Activated naive CD4-positive, alpha-beta T cell (primary cell): ENCODE measurements at places on chromosomes 3 and 15.
A peak's percentile ranks its signal among the peaks of the same experiment; 100 is the strongest.

DNA sequence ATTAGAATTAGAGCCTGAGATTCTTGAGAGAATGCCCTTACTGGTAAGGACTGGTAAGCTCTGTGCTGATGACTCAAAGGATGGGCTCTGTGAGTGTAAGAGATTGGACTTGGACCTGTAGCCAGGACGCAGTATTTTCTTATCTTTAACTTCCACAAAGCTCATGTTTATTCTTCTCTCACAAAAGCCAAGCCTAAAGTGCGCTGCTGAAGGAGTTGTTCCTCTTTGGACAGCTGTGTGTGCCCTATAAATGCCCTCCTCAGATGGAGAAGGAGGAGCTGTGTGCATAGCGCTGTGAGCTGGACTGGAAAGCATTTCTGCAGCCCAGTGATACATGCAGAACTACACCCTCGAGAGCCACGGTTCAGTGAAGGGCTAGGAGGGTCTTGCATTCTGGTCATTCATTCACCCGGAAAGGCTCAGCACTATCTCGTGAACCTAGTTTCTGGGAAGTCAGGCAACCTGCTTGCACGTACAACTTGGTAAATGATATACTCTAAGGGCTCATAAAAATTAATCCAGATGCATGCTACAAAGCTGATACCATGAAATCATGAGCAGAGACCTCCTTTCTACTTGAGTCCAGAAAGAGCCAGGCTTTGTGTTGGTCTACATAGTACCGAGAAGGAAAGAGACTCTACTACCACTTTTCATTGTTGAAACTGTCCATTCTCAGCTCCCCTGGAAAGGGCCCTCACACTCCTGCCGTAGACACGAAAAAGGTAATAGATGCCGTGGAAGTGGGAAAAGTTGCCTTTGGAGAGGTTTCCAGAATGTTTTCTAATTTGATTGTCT, 103.0 kb upstream of the TBL1XR1 start:
- no peak for DNase-seq

DNA sequence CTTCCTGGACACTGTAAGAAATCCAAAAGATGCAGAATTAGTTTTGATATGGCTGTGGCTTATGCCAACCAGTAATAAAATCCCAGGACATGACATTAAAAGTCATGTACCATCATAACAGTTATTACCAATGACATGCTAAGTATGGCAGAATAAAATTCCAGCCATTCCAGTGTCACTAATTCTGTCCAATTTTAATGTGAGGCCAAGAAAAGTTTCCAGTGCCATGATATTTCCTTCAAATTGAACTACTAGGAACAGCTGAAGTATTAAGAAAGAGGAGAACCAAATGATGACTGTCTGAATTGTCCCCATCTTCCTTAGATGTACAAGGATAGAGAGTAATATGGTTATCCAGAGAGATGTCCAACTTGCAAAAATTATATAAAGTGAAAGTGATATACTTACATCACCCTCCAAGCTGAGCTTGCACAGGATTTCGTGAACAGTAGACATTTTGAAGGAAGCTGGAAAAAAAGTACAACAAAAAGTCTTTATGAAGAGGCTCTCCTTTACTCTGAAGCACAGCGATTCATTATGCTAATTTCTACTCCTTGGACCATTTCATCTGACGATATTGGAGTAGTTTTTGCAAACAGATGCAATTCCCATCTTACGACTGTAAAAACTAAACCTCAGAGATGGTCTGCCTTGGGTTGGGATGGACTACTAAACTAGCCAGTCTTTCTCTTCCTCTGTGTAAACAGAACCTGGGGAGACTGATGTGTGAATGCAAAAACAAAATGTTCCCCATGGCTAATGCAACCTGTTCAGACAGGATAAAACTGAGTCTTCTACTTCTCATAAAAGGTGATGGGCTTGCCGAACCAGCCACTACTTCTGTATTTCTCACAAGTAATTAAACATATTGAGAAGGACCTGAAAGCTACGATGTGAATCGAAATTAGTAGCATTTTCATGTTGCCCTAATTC, 11.9 kb downstream of the ANXA2 start:
- DNase-seq: no peak

- DNase-seq: no peak
Measured at GRCh38 chr15:35209838-35210237, 124.7 kb upstream of the NANOGP8 start.

- no peak for DNase-seq
Measured at GRCh38 chr3:132925256-132925930, 112.8 kb upstream of the TMEM108 start.

DNA sequence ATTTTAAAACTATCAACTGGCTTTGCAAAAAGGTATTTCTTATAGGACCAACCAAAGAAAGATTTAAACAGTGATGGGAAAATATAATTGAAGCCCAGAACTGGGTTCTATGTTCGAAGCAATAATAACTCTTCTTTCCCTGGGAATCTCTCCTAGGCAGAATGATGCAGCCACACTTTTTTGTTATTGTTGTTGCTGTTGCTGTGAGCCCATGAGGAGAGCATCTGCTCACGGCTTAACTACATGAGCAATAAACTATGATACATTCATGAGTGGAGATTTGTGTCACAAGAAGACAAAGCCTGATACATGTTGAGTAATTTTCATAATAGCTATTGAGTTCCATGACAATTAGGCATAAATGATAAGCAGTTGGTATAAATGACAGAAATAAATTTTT, 80.5 kb downstream of the CRTC3 start:
- DNase-seq: no peak

DNA sequence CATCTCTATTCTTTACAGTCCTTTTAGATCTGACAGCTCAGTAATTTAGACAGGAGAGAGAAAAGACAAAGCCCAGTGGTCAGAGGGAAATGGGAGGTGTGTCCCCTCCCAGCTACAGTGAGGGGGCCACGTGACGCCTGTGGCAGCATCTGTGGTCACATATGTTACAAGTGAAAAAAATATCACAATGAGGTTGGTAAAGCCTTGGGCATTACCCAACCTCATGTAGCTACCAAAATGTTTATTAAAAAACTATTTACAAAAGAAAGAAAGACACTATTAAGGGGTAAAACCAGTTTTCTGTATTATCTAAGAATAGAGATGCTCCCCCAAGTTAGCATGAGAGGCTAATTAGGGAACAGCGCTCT, 42.9 kb upstream of the PLCL2 start:
- DNase-seq: no peak

DNA sequence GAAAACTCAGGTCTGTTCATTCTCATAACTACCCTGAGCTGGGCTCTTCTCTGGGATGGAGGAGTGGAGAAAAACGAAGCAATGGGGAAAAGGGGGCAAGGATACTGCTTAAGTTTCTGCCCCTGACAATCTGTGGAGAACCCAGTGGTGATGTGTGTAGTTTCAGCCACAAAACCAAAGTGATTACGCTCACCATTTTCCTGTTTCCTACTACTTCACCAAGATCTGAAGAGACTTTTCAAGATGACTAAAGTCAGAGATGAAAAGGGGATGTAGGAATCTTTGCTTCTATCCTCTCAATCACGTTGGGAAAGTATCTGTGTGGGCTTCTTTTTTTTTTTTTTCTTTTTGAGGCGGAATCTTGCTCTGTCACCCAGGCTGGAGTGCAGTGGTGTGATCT, 8.3 kb upstream of the UBE2E1 start:
- DNase-seq: no peak

DNA sequence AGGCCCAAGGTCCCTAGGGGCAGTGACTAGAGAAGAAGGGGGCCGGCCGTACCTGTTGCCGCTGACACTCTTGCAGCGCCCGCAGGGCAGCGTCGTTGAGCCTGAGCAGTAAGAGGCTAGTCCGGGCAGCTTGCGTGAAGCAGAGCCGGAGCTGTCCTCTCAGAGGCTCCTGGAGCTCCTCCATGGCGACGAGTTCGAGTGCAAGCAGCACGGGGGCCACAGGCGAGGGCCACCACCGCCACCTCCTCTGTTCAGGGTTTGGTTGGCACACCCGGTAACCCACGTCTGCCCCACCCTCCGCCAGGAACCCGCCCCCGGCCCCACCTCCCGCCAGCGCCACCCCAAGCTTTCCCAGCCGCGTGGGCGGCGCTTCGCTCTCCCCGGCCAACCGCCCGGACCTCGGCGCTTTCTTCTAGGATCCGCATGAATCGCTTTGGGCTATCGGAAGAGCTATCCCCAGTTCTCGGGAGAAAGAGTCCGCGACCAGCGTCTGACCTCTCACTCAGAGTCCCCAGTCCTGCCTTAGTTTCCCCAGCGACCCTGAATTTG, at the start of gene ELL3:
Gene ELL3, minus strand, starts transcription at position 249 of the 549 bp plus-strand sequence. Its CDS starts 65 bp downstream, at position 184.
- peak; percentile 47 for DNase-seq

- no peak for DNase-seq
Measured at GRCh38 chr15:70062321-70062956, 35.3 kb downstream of the TLE3 start.

DNA sequence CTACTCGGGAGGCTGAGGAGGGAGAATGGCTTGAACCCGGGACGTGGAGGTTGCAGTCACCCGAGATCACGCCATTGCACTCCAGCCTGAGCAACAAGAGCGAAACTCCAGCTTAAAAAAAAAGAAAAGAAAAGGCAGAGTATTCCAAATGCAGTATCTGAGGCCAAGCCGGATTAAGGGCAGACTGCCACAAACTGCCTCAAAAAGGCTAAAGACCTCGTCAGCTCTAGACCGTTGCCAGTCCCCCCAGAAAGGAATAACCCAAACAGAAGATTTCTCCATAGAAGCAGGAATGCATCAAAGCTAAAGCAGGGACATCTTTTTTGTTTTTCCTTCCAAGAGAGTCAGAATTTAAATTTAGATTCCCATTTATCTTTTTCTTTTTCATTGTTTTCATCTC, 72.9 kb downstream of the TM4SF4 start:
- no peak for DNase-seq

DNA sequence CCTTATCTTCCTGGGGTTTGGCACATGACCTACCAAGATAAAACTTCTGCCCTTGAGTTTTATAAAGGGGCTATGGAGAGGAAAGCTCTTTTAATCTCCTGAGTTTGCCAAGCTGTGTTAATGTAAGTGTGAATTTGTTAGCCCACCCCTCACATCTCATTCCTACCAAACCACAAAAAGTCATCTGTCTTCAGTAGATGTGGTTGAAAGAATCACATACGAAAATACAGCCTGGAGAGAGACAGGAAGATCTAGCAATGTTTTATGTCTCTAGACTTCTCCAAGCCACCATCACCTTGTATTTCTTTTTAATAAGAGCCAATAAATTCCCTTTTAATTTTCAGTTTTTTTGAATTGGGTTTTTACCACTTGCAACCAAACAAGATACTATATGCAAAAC, 68.9 kb upstream of the ZNF280D start:
- no peak for DNase-seq

- DNase-seq: no peak
Measured at GRCh38 chr15:59819092-59819491, 130.0 kb upstream of the BNIP2 start.

DNA sequence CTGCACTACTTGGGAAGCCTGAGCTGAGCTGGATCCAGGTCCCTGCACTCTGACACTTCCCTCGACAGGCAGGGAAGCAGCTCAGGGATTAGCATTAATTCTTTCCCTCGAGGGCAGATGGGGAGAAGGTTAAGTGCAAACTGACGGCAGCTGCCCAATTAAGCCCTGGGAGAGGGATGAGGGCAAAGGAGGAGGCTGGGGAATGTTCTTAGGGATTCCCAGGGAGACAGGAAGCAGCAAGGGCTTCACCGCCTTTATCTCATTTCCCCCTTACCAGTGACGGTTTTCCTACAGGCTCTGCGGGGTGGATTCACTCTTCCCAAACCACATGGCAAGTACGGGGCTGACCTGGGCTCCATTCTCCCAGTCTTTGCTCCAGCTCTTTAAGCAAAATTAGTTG, 519.0 kb upstream of the PROK2 start:
- no peak for DNase-seq

DNA sequence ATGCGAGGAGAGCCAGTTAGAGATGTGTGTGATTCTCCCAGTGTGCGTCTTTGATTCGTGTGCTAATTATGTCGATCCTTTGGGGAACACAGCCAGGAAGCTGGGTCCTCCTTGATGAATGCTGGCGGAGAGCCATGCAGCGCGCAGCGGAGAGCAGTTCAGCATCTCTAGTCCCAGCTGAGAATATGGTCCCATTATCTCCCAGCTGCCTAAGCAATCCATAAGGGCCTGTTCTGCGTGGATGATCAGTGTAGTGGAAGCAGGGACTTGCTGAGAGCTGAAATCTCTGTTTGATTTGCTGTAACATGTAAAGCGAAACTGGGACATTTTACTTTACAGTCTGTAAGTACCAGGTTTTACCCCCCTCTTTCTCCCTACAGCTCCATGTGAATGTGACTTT, 412.7 kb downstream of the CNTN4 start:
- no peak for DNase-seq

GRCh38 chr3:55668359-55668758, 181.3 kb upstream of the WNT5A start:
- DNase-seq: no peak

DNA sequence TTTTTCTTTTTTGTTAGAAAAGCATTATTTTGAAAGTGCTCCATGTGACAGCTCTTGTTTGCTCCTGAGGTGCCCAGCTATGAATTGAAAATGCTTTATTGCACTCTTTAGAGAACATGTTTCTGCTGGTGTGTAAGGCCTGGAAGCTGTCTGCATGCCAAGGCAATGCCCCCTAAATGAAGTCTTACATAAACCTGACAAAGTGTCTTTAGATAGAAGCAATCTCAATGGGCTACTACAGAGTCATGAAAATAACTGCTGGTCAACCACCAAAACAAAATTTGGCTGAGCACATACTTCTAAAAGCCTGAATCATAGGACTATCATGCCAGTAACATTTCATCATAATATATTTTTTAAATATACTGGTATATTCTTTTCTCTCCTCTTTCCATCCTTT, 178.7 kb downstream of the THRB start:
- no peak for DNase-seq

DNA sequence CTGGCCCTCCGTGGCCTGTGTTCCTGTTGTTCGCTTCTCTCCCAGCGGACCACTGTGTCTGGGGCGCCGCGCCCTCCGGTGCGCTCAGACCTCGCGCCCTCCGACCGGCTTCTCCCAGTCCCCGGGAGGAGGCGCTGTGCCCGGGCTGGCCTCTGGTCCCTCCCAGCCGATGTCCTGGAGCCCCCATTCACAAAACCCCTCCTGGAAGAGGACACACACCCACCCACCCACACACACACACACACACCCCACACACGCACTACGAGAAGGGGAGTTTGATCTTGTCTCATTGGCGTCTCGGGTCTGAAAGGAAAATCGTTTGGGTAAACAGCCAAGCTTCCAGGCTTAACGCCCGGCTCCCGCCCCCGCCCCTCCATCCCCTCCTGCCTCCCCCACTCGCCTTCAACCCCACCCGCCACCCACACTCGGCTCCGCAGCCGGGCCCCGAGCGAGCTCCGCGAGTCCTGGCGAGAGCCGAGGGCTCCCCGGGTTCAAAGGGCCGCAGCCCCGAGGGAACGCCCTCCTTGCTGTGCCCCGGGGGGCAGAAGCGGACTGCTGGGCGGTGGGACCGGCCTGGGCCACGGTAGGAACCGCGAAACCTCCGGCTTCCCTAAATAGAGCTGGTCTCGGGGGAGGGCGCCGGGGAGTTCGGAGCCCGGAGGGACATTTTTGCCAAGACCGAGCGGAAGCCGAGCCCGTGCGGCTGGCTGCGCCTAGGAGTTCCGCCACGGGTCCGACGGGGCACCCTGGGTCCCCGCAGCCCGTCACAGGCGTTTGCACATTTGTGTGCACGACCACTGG, 23.6 kb downstream of the NR2F2 start:
- DNase-seq: no peak
